ENCODE measurements at places on chromosomes 2 and 18. TPM values are rescaled to one million over a fixed set of nuclear protein-coding genes. Genes with fewer than 3 reads are reported as not detected.

Gene INPP5D
- total RNA-seq: 56.3 TPM

Gene TEX44
- total RNA-seq: not detected

Gene XIRP2
- total RNA-seq: 2.9 TPM

Gene RAPH1
- 115 TPM for total RNA-seq

Gene FAM237A
- not detected for total RNA-seq

Gene MTIF2
- total RNA-seq: 18.2 TPM

Gene RAPGEF4
- 9.3 TPM for total RNA-seq

Gene CYP26B1
- total RNA-seq: 12.7 TPM

Gene ADRA2B
- total RNA-seq: 3.2 TPM

Gene VSNL1
- total RNA-seq: 0.67 TPM

Gene FIGN
- 22.2 TPM for total RNA-seq

Gene ANXA4
- total RNA-seq: 117 TPM

Gene KCNG3
- 5.4 TPM for total RNA-seq

Gene IL1RL1
- 3.8 TPM for total RNA-seq

Gene TBR1
- not detected for total RNA-seq

Gene LYPD1
- 1.2 TPM for total RNA-seq

Gene PHLPP1
- 23.8 TPM for total RNA-seq

Gene ST3GAL5
- 46.1 TPM for total RNA-seq

Gene KCNF1
- total RNA-seq: 0.94 TPM

Gene MCM6
- 15.8 TPM for total RNA-seq

Gene ZNF407
- 22.9 TPM for total RNA-seq

Gene MLPH
- total RNA-seq: 25.5 TPM

Gene LHCGR
- 12.4 TPM for total RNA-seq

Gene GCG
- total RNA-seq: not detected

Gene C2orf80
- total RNA-seq: not detected

Gene PROM2
- 3.0 TPM for total RNA-seq

Gene LRATD1
- 3.0 TPM for total RNA-seq

Gene ELOA2
- not detected for total RNA-seq

Gene MGAT4A
- total RNA-seq: 46.0 TPM

Gene NEU2
- not detected for total RNA-seq

Data from sciatic nerve (tissue), 2 donors.